Ureter (tissue), 1 donor: ENCODE measurements at places on chromosomes 12 and 14. TPM values are rescaled to one million over a fixed set of nuclear protein-coding genes. Genes with fewer than 3 reads are reported as not detected.

DNA sequence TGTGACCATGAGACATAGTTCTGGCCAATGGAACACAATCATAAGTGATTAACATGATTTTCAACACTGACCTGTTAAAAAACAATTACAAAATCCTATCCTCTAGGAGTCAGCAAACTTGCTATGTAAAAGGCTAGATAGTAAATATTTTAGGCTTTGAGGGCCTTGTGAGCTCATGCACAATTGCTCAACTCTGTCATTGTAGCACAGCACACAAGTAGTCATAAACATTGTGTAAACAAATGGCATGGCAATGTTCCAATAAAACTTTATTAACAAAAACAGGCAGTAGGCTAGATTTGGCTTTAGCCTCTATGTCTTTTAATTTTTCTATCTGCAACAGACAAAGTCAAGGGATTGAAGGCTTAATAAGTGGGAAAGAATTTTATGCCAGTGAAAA is 350.7 kb downstream of the C12orf50 start:
- DNase-seq = no peak

GRCh38 chr12:12673296-12673695 is 22.7 kb downstream of the GPR19 start:
- no peak for DNase-seq

DNA sequence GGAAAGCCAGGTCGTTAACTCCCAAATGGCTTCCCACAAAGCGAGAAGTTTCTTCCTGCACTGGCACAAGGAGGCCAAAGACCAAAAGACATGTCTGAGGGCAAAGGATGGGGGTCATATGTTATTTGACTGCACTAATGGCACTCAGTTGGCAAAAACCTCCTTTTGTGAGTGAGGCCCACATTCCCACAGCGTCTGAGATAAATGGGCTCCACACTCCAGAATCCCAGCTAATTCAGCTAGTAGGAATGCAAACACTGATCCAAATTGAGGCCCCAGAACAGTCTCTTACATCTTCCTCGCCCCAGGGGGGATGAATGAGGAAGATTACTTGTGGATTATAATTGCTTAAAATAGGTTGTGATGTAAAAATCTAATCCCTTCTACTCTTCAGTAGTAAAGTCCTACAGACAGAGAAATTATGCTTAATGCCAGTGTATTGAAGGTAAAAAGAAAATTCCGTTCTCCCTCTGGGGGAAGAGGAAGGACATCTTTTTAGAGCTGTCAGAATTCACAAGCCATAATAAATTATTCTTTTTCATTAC is 86.4 kb upstream of the PIWIL1 start:
- DNase-seq = no peak

- DNase-seq = no peak
Observed at GRCh38 chr14:77882098-77882497, 82.2 kb downstream of the ADCK1 start.

DNA sequence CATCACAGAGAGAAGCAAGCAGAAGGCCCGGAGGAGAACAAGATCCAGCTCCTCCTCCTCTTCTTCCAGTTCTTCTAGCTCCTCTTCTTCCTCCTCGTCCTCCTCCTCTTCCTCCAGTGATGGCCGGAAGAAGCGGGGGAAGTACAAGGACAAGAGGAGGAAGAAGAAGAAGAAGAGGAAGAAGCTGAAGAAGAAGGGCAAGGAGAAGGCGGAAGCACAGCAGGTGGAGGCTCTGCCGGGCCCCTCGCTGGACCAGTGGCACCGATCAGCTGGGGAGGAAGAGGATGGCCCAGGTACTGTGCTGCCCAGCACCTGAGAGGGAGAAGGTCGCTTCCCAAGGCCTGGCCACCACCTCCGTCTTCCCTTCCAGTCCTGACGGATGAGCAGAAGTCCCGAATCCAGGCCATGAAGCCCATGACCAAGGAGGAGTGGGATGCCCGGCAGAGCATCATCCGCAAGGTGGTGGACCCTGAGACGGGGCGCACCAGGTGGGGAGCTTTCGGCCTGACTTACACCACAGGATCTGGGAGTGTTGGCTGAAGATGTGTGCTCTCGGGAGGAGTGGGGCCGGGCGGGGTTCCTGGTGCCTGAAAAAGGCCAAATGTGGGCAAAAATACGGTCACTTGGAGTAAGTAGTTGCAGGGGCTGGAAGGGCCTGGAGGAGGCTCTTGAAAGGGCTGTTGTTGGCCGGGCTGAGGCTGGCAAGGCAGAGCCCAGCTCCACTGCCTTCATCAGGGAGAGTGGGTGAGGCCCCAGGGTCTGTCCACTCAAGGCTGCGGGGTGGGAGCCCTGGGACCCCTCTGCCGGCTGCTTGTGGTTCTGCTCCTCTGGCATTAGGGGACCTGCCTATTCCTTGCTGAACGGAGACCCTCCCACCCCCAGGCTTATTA is 1.4 kb downstream of the ARL6IP4 start:
- no peak for DNase-seq

DNA sequence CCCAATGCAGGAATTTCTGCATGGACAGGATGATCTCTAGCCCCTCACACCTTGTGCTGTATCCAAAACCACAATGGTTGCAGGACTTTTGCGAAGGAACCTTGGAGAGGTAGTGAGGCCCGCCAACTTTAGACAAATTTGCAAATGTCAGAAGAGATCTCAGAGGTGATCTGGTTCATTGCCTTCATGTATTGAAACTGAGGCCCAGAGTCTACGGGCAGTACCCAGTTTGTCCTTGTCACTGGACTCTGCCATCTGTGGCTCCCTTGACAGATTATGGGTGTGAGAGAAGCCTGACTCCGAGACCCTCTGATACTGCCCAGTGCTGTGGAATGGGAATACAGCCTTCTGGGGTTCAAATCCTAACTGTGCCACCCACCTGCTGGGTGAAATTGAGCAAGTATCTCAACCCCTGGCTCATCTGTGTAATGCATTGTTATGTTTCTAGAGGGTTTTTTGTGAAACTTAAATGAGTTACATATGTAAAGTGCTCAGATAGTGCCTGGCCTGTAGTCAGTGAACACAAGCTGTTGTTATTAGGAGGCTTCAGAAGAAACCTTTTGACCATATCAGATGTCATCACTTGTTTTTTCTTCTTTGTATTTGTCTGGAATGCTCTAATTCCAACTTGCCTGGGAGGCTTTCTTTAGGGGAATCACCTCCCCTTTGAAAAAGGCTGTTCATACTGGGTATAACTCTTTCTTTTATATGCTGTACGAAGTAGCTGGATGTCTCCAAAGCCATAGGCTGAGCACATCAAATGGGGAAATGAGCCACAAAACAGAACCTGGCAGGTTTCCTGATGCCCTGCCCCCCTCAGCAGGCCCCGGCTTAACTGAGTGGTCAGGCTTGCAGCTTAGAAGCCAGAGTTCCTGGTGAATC is 71.4 kb upstream of the SRSF5 start:
- DNase-seq = no peak

GRCh38 chr12:121383601-121384021 is 16.3 kb upstream of the RNF34 start:
- no peak for DNase-seq

COX8C gene
- total RNA-seq = not detected

CAPZA3 gene
- not detected for total RNA-seq
